Uterine smooth muscle cell (primary cell): ENCODE measurements at places on chromosomes 5 and 9. TPM values are rescaled to one million over a fixed set of nuclear protein-coding genes. Genes with fewer than 3 reads are reported as not detected.

Gene STOM
- total RNA-seq: 62.5 and 118 TPM in 2 replicates

Gene TMEM8B
- total RNA-seq: 2.2 and 4.1 TPM in 2 replicates

Gene PHF24
- total RNA-seq: under 0.01 and 0.11 TPM in 2 replicates

Gene ARL14EPL
- total RNA-seq: 0.89 TPM in 1 of 2 replicates, not detected in the other
